NCI-H524 treated with DMSO at 0.1 percent for 48 hours (cell line): ENCODE measurements at places on chromosomes 5 and 9.

GRCh38 chr5:161051920-161052500 lies 200.0 kb upstream of the ATP10B start:
- peak; percentile 18 for DNase-seq

DNA sequence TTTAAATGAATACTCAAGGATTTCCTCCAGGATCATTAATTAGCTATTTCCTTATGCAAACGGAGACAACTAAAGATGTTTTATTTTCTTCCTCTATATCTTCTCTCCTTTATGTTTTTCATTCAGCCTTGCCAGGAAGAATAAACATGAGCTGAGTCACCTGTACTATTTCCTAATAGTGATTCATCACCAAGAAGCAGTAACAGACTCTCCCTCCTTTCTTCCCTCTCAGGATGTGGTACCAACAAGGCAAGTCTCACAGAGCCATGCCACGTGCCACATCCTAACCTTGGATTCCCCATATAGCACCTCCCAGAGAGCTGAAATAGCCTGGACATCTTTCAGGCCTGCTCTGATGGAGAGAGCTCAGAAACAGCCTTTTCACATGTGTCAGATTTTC lies 758.6 kb upstream of the DMAC1 start:
- DNase-seq, result no peak

DNA sequence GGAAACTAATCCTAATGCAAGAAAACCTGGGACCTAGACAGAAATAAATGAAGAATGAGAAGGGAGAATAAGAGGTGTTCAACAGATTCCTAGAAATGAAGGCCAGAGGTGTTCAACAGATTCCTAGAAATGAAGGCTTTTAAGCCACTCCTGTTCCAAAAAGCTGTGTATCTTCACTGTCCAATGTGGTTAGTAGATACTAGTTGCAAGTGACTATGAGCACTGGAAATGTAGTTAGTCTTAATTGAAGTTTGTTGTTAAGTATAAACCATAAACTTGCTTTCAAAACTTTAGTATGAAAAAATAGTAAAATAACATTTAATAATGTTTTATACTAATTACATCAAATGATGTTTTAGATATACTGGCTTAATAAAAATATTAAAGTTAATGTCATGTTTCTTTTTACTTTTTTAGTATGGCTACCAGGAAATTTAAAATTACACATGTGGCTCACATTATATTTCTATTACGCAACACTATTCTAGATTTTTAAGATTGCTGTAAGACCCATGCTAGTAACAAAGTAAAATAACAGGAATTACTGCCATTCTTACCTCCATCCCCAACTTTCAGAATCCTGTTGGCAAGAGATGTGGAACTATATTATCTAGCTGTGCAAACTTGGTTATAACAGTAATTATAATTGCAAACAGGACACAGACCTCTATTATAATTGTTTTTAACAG lies 57.5 kb downstream of the RICTOR start:
- no peak for DNase-seq

- DNase-seq, result no peak
Observed at GRCh38 chr5:174935854-174936474, 211.6 kb downstream of the MSX2 start.

DNA sequence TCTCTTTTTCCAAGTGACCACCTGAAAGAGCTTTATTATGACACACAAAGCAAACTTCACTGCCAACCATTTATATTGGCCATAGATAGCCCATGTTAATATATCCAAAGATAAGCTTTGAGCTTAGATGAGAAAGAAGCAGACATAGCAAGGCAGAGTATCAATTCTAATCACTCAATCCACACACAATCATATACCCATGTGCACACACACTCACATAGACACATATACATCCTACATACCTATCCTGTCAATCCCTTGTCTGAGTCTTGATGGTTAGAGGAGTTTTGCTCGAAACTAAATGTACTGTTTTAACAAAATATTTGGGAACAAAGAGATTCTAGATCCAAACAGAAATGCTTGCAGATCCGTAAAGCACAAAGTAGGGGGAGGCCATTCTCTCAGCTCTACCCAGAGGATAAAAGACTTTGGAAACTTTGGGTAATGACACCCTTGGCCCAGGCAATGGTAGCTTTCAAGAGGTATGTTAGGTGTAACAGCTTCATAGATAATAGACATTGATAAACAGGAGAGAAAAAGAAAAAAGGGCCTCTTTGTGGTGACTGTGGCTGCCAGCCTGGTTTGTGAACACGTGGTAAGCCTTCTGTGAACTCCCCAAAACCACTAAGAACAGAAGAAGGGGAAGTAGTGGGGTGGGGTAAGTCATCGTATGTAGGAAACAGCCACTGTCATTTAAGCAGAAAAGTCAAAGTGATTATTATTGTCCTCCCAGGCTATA lies 121.6 kb downstream of the TLR4 start:
- no peak for DNase-seq

GRCh38 chr5:81006947-81007636 lies 46.9 kb downstream of the RASGRF2 start:
- DNase-seq, result no peak

DNA sequence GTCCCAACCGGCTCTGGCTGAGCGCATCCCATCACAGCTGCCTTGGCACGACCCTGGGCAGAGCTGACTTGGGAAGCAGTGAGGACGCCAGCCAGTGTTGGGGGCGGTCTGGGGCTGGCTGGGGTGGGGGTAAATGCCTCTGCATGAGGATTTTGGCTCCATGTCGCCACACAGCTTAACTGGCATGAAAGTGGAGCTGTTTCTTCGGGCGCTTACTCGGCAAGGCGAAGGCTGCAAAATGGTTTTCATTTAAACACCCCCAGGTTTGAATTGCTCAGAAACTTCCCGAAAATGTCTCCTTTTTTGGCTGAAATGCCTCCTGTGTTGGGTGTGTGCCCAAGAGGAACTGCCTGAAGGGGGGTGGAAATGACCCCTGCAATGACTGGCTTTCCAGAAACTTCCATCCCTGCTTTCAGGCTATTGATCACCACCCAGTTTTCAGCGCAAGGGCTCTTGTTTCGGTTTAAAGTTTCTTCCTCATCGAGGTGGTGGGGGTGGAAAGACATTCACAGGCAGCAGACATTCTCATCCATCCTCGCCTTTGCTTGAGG lies 38.3 kb downstream of the PTGES start:
- no peak for DNase-seq

GRCh38 chr9:83596899-83597504 lies 25.9 kb upstream of the IDNK start:
- DNase-seq, result no peak

DNA sequence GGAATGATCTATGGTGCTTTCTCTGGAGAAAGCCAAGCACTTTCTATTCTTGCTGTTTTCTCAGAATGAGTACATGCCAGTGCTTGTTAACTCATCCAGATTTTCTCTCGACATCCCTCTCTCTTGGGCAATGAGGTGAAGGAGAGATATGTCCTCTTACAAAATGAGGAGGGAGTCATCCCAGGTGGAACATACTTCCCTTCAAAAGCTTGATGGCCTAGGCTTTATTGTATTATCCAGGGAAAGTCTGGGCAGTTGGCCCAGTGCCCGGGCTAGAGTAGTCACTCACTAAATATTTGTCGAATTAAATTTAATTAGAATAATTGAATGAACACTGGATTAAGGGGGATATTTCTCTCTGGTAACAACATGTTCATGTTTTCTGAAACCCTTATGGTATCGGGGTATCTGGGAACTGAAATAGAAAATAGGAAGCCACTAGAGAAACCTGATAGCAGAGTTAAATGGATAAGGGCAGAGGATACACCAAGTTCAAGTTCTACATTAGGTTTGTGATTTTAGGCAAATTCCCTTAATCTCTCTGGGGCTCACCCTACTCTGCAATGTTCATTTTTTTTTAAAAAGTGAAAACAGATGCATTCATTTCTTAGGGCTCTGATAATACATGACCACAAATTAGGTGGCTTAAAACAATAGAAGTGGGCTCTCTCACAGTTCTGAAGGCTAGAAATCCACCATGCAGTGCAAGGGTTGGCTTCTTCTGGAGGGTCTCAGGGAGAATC lies 99.6 kb downstream of the LIFR start:
- DNase-seq, result no peak

DNA sequence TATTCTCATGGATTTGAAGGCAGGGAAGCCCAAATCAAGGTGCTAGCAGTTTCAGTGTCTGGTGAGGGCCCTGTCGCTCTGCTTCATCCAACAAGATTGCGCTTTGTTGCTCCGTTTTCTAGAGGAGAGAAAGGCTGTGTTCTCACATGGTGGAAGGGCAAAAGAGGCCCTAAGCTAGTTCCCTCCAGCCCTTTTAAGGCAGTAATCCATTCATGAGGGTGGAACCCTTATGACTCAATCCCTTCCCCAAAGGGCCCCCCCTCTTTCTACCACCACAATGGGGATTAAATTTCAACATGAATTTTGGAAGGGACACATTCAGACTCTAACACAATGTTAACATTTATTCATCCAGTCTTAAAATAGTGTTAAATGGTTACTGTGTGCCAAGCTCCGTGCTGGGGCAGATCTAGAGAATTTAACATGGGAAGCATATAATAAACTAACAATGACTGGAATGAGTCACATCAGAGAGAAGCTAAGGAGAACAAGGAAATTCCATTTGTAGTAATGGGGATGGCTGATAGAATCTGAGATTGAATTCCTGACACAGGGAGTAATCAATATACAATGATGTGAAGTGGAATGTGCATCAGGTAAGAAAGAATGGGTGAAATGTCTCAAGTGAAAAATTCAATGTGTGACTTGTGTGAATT lies 382.8 kb upstream of the ZNF608 start:
- DNase-seq, result no peak

GRCh38 chr5:110335361-110336066 lies 391.0 kb downstream of the TMEM232 start:
- no peak for DNase-seq

- DNase-seq, result no peak
Observed at GRCh38 chr5:77885519-77885918, 109.4 kb upstream of the TBCA start.

GRCh38 chr5:110815916-110816605 lies 77.3 kb downstream of the SLC25A46 start:
- no peak for DNase-seq

GRCh38 chr5:125612181-125612721 lies 811.0 kb upstream of the GRAMD2B start:
- no peak for DNase-seq

GRCh38 chr5:123813937-123814624 lies 302.1 kb downstream of the CSNK1G3 start:
- DNase-seq, result peak; percentile 64

- DNase-seq, result no peak
Observed at GRCh38 chr9:68852941-68853340, 147.9 kb downstream of the PIP5K1B start.
